RWPE2 (cell line): ENCODE measurements at places on chromosomes 6 and 20.
A peak's percentile ranks its signal among the peaks of the same experiment; 100 is the strongest.

- no peak for DNase-seq
These were observed 47.1 kb downstream of the DST start for GRCh38 chr6:56595490-56596122.

DNA sequence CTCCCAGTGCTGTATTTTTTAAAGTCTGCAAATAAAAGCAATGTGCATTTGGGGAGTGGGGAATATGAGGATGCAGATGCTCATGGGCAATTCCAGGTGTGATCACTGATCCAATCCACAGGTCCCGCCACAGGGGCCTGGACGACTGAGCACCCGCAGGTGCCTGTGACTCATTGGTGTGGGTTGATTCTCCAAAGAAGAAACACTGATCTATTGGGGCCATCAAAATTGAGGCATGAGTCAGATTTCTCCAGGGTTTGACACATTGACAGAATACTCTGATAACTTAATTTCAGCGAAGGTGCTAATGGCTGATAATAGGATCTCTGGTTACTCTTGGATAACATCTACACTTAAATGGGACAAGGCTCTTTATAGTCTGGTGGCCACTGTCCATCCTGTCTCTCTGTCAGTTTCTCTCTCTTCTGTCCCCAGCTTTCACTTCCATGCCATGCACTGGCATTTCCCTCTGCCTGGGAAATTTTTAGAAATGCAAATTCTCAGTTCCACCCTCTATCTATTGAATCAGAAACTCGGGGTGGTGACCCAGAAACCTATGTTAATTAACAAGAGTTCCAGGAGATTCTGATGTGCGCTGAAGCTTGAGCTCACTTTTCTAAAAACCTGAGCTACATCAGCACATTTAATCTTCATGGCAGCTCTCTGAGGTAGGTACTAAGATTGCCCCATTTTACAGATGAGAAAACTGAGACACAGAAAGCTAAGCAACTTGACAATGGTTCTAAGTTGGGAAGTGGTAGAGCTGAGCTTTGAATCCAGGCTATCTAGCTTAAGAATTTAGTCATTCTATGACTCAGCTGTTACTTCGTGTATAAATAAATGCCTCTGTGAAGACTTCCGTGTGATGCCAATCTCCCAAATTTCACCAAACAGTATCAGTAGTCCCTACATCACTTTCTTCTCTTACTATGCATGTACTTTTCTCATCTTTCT is 10.2 kb upstream of the RCAN2 start:
- no peak for DNase-seq

GRCh38 chr20:4444404-4444803 is 277.3 kb upstream of the PRND start:
- no peak for DNase-seq

GRCh38 chr6:86148586-86148985 is 505.9 kb upstream of the SYNCRIP start:
- no peak for DNase-seq

DNA sequence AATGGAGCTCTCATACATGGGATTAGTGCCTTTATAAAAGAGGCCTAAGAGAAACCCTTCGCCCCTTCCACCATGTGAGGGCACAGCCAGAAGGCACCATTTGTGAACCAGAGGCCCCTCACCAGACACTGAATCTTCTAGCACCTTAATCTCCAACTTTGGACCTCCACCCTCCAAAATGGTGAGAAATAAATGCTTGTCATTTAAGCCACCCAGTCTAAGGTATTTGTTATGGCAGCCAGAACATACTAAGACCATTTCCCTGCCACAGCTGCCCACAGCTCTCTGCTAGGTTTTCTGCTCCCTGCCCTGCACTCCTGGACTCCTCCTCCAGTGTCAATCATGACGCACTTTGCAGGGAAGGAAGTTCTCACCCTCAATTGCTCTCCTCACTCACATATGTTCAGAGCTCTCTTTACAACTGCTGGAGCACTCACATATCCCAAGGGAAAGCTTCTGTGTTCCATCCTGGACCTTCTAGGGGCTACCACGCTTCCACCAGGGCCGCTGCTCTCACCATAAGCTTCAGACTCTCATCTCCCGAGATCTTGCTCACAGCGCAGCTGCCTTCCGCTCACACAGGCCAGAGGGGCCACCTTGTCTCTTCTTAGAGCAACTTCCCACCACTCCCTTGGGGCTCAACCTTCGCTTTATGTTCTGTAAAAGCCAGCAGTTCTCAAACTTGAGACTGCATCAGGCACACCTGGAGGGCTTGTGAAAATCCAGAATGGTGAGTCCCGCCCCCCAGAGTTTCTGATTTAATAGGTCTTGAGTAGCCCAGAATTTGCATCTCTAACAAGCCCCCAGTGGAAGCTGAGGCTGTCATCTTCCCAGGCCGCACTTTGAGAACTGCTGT is 1.6 kb upstream of the LY86 start:
- no peak for DNase-seq

DNA sequence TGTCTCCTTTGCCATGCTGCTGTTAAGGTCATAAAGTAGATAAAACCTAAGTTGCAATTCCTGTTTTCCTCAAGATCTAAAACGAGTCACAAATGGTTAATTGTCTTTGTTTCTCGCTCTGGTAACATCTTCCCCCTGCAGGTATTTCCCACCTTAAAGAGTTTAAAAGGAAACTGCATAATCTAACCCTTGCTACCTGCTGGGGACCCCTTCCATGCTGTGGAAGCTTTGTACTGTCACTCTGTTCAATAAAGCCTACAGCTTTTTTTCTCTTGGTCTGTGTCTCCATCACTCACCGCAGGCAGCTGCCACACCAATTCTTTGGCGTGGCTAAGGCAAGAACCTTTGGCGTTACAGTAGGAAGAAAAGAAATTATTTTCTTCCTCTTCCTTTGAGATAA is 117.7 kb upstream of the GJE1 start:
- no peak for DNase-seq

DNA sequence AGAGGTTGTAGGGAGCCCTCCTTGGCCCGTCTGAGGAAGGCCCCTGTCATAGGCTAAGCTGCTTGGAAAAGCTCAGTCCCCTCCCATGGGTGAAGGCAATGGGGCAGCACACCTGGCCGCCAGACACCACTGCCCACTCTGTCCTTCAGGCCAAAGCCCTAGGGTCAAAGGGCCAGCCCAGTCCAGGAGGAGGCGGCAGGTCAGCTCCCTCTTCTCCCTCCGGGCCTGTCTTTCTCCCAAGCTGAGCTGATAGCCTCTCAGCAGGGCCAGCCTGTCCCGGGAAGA is 5.1 kb upstream of the CLPSL2 start:
- no peak for DNase-seq

- DNase-seq = peak; percentile 95
These were observed 6.8 kb upstream of the SULF2 start for GRCh38 chr20:47792021-47792618.
